ENCODE measurements at places on chromosomes 7 and 10.

GRCh38 chr7:42238709-42239366 lies 1.8 kb upstream of the GLI3 start:
- no peak for DNase-seq

- peak; percentile 84 for DNase-seq
These were observed at the start of gene CASP7 for GRCh38 chr10:113679463-113680189. Gene CASP7 (plus strand): TSS chr10:113679912. CDS start chr10:113697494, 17,582 bp downstream.

DNA sequence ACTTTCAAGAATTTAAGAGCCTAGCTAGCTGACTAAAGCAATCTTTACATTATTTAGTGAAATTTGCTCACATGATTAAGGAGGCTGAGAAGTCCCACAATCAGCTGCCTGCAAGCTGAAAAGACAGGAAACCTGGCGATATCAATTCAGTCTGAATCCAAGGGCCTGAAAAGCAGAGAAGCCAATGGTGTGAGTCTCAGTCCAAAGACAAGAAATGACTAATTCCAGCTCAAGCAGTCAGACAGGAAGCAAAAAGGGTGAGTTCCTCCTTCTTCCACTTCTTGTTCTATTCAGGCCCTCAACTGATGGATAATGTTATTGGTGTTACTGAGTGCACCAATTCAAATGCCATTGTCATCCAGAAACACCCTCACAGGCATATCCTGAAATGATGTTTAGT lies 1231.6 kb upstream of the CELF2 start:
- DNase-seq, result no peak

- no peak for DNase-seq
These were observed 818.6 kb downstream of the GRID1 start for GRCh38 chr10:85548034-85548433.

DNA sequence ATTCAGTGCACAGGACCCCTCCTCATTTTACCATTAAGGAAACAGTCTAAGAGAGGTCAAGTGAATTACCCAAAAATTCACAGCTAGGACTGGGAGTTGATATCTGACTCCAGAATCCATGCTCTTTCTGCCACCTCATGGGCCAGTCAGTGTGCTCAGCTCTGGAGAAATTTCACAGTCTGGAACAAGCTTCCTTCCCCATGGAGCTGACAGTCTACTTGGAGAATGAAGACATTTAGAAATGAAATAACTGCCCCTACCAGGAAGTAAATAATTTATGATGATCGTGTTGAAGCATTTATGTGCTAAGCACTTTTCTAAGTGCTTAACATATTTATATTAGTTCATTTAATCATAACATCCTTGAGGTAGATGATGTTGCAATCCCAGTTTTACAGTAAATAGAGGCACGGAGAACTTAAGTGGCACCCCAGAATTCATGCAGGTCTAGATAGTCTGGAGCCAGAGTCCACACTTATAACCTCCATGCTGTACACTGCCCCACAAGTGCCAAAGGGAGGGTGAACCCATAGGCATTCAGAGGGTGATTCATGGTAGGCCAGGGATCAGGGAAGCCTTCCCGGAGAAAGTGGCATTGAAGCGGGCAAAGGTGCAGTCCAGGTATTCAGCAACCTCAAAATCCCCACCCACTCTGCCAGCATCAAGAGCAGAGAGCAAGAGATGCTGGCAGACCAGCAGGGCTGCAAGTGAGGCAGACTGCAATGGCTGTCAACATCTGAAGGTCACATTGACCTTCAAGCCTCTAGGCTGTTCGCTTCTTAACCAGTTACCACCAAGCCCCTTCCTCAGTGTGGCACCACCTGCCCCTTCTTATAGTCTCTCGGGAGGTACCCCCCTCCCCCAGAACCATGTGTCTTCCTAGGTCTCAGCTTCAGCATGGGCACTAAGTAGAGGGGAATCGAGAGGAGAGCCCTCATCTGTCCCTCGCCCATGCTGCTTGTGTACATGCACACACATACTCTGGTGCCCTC lies 38.4 kb upstream of the LRRC4 start:
- DNase-seq, result no peak

DNA sequence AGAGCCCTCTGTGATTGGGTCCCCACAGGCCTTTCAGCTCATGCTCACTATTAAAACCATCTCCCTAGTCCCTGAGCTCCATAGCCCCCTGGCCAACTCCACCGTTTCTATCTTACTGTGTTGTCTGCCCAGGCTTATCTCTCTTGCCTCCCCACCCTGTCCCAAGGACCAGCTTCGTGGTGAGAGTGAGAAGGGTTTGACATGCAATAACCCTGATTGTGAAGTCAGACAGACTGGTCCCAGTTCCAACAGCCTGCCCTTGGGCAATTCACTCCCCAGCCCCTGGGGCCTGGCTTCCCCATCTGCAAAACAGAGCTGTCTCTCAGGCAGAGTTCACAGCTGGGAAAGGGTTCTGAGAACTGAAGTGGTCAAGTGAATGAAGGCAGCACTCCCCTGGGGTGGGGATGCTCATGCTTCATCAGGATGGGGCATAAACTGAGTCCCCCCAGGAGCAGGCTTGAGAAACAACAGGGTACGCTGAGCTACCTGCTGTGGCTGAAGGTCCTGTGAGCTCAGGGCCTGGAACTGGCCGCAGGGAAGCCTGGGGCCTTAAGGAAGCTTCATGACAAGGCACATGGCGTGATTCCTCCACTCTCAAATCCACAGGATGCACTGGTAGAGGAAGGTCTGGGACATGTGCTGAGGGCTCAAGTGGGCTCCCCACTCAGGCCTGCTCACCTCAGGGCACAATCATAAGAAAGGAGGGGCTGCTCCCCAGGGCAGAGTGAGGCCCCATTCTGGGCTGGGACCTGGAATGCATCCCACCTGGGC lies 1.8 kb upstream of the PPIF start:
- peak; percentile 16 for DNase-seq

- DNase-seq, result no peak
These were observed 49.0 kb upstream of the TNRC18 start for GRCh38 chr7:5472432-5473315.

All from activated T-cell treated with anti-CD3 and anti-CD28 coated beads, Interleukin-2, amount 50 U/mL, for 48 hours (primary cell).